ENCODE measurements at places on chromosomes 3 and 15.

- no peak for DNase-seq
Measured at GRCh38 chr3:19392150-19392549, 243.8 kb downstream of the KCNH8 start.

DNA sequence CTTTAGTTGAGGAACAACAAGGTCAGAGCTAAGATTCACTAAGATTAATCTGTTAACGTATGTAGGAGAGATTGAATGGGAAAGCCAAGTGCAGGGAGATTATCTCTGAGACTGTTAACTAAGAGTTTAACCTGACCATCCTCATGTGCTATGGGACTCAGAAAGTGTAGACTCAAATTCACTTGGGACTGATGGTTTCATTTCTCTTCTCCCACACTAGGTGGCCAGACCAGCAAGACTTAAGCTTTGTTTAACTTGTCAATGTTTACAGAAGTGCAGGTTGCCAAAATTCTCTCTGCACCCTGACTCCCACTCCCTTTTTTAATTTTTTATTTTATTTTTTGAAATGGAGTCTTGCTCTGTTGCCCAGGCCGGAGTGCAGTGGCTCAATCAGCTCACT lies 6.3 kb upstream of the HEXA start:
- no peak for DNase-seq

GRCh38 chr15:58748040-58748851 lies 1.3 kb downstream of the ADAM10 start:
- no peak for DNase-seq

DNA sequence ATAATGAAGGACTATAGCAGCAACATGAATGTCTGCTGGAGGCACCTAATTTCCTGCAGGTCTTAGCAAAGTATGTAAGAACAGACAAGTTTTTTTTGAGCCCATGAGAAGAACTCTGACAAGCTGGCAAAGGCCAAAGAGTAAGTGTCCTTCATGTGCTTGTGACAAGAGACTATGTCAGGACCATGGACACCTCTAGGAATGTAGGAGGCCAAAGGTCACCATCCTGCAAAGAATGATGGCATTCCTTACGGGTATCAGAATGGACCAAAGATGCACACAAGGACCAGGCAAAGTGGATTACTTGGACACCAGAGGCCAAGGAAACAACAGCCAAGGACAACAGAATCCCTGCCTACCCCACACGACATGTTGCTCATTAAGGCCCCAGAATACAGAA lies 858.5 kb upstream of the CFAP20DC start:
- no peak for DNase-seq

- DNase-seq, result no peak
Measured at GRCh38 chr3:36698314-36698713, 66.0 kb downstream of the DCLK3 start.

DNA sequence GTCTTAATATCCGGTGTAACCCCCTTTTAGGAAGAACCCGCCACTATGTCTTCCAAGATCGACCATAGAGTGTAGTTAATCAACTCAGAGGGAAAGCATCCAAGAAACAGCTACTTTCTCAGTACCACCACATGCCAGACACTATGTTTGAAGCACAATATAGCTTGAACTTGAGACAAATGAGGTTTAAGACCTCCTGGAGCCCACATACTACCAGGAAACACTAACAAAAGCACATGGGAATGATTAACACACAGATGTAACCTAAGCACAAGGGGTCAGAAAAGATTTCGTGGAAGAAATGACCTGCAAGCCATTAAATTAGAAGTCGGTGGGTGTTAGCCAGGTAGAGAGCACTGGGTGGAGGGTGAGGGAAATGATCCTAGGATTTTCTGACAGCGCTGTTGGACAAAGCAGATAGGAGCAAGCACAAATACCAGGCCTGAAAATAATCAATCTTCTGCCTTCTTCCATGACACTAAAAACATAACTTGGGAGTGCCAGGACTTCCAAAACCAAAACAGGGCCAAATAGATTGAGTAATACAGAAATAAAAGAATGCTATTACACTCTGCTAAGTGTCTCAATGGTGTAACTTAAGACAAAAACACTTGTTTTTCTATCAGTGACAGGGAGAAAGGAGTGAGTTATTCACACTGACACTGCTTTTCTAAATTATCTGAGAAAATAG lies 213.7 kb downstream of the FOXP1 start:
- DNase-seq, result no peak

DNA sequence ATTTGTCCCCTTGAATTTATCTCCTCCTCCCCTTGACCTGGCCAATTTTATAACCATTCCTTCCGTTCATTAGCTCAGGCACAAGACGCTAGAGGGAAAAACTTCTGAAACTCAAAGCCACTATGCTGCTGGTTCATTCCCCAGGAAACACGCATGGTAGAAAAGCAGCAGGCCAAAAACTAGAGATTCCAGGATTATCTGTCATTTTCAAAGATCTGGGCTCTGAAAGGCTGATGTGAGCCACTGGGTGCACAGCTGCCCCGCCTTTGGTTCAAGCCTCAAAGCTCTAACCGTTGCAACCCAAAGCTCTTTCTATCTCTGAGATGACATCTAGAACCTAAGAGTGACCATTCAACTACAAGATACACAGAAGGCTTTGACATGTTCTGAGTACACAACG lies 6.1 kb downstream of the ANP32A start:
- DNase-seq, result no peak

DNA sequence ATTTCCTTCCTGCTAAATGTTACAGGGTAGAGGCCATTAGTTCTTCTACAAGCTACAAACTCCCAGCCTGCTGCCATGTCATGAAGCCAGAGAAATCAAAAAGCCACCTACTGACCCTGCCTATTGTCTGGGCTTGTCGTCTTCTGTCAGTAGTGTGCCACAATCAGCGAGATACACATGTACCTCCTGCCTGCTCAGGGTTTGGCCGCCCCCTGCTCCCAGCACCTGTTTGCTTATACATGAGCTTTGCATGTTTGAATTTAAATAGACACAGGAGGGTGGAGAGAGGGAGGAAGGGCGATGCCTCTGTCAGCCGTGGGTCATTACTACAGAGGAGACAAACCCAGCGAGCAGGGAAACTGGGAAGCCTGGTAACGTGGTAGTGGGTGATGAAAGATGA lies 106.1 kb downstream of the ROBO2 start:
- DNase-seq, result no peak
